ENCODE measurements at places on chromosomes 11 and 22.

DNA sequence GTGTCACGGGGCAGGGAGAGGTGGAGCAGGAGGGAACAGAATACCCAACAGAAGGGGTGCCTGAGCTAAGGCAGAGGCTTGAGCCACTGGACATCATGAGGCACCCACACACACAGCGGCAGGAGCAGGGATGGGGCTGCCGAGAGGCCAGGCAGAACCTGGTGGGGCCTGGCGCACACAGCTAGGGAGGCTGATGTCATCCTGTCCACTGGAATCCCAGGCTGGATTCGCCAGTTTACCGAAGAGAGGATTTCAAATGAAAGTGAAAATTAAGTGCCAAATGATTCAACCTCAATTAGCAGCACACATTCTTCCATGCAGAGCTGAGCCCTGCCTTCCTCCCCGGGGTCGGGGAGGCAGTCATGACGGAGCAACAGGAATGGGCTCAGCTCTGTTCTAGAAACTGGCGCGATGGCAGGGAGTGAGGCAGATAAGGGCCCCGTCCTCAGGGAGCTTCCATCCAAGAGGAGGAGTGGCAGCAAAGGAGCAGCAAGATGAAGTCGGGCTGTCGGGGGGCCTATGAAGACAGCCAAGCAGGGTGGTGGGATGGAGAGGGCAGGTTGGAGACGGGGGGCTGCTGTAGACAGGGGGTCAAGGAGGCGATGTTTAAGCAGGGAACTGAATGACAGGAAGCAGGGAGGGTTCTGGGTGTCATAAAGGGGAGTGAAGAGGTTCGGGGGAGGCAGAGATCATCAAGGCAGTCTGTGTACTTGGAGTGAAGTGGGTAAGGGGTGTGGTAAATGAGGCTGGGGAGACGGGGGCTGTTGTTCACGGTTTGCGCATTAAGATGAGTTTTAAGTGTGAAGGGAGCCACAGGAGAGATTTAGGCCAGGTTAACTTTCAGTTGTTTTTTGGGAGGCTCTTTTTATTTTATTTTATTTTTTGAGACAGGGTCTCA is 6.4 kb downstream of the RAC2 start:
- DNase-seq = no peak

DNA sequence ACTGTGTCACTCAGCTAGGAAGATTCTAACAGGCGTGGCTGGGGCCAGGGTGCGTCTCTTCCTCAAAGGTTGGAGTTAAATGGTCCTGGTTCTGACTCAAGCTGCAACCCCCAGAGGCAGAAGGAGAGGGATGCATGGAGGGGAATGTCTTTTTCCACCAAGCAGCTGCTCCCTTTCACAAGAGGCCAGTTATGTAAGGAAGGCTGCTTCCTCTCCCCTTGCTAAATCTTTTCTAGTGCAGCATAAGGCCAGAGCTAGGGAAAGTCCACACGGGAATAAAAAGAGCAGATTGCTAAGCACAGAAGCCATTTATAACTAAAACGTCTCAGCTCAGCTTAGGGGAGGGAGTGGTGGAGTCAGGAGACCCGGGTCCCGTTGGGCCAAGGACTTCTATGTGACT is 10.0 kb downstream of the PVALB start:
- no peak for DNase-seq

DNA sequence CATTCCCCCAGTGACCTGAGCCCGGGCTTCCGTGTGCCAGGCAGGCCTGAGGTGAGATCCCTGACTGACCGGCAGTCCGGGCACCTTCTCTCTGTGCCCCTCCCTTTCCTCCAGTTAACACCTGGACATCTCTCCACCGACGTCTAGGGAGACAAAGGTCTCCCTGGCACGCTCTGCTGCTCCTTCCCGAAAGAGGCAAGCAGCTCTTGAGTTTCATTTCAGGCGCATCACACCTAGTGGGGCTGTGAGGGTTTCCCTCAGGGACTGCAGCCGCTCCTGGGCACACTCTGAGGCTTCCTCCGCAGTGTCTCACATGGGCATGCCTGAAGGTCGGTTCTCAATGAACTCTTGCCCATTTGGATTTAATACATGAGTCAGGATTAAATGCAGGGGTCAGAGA is 322.7 kb downstream of the CTTN start:
- no peak for DNase-seq

DNA sequence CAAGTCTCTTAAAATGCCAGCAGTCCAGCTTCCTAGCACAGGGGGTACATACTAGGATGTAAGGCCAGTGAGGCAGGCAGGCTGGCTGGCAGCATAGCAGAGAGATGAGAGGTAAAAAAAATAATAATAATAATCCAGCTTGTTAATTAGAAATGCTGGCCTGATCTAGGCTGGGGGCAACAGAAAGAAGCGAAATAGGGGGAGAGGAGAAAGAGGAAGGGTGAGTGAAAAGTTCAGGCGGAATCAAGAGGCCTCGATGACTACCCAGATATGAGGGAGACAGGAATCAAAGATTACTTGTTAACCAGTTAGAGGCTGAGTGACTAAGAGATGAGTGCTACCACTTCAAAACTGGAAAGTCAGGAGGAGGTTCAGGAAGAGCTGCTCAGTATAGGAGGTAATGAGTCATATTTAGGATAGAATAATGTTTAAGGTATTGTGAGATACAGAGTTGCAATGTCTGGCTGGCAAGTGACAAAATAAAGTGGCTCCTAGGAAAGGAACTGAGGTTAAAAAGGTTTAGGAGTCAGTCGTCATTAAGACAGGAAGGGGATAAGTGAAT is 2.8 kb downstream of the ALKBH8 start:
- DNase-seq = no peak

- no peak for DNase-seq
Observed at GRCh38 chr11:120197251-120197891, 13.5 kb upstream of the OAF start.

- no peak for DNase-seq
Observed at GRCh38 chr11:91819777-91820176, 404.8 kb upstream of the FAT3 start.

Measured in activated CD8-positive, alpha-beta memory T cell treated with anti-CD3 and anti-CD28 coated beads for 4 hours (primary cell).